ENCODE measurements at places on chromosomes 11 and 22.

GRCh38 chr11:299081-299891 lies at the start of gene IFITM5:
TSS of gene IFITM5 (minus strand) at chr11:299526. CDS start at chr11:299490, 36 bp downstream.
- DNase-seq = no peak

DNA sequence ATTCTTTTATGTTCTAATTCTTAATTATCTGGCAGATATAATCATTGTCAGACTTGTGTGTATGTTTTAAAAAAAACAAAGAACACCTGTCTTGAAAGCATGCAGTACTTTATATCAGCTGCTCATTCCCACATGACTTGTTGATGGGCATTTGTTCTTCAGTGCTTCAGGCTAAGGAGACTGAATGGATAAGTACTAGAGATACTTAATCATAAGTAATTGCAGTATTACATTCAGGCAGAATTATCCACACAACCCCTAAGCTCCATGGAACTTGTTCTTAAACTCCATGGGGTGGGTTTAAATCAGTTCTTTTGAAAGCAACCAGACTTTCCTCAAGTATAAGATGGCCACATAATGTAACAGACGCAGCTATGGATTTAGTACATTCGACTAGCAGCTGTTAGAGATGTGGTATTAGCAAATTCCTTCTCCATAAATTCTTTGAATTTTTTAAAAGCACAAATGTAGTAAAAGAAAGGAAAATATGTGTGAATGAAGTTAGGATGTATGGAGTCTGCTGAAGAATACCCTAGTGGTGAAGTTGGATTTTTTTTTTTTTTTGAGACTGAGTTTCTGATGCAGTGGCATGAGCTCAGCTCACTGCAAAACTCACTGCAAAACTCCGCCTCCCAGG lies 3.0 kb downstream of the JAM3 start:
- no peak for DNase-seq

- DNase-seq = no peak
These were observed 157.2 kb upstream of the TMEM45B start for GRCh38 chr11:129658526-129658867.

DNA sequence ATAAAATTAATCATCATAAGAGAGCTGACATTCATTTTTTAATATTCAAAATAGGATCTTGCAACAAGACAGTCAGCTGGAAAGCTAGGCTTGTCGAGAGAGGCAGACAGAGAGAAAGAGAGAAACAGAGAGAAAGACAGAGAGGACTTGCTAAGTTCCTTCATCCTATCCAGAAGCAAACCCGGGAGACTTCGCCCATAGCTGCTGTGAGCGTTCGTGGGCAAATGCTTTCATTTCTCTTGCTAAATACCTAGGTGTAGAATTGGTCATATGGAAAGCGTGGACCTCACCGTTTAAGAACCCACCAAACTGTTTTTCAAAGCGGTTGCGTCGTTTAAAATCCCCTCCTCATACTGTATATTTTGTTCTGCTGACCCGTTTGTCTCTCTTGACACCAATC lies 25.3 kb upstream of the KRTAP5-6 start:
- DNase-seq = no peak

GRCh38 chr11:108880510-108880909 lies 215.6 kb downstream of the DDX10 start:
- no peak for DNase-seq

GRCh38 chr11:75576499-75576918 lies 14.5 kb downstream of the SERPINH1 start:
- DNase-seq = no peak

- DNase-seq = no peak
These were observed 116.7 kb downstream of the MN1 start for GRCh38 chr22:27684901-27685300.

- DNase-seq = no peak
These were observed 99.6 kb downstream of the CSNK2A3 start for GRCh38 chr11:11253497-11253896.

GRCh38 chr11:64234647-64235379 lies 429 bp downstream of the VEGFB start:
- DNase-seq = peak; percentile 43

DNA sequence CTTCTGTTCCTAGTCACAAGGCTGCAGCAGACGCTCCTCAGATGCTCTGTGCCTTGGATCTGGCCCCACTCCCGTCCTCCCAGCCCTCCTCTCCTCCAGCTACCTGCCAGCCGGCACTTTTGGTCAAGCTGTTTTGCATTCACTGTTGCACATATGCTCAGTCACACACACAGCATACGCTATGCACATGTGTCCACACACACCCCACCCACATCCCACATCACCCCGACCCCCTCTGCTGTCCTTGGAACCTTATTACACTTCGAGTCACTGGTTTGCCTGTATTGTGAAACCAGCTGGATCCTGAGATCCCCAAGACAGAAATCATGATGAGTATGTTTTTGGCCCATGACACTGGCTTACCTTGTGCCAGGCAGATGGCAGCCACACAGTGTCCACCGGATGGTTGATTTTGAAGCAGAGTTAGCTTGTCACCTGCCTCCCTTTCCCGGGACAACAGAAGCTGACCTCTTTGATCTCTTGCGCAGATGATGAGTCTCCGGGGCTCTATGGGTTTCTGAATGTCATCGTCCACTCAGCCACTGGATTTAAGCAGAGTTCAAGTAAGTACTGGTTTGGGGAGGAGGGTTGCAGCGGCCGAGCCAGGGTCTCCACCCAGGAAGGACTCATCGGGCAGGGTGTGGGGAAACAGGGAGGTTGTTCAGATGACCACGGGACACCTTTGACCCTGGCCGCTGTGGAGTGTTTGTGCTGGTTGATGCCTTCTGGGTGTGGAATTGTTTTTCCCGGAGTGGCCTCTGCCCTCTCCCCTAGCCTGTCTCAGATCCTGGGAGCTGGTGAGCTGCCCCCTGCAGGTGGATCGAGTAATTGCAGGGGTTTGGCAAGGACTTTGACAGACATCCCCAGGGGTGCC lies 109.8 kb downstream of the BCR start:
- peak; percentile 34 for DNase-seq

DNA sequence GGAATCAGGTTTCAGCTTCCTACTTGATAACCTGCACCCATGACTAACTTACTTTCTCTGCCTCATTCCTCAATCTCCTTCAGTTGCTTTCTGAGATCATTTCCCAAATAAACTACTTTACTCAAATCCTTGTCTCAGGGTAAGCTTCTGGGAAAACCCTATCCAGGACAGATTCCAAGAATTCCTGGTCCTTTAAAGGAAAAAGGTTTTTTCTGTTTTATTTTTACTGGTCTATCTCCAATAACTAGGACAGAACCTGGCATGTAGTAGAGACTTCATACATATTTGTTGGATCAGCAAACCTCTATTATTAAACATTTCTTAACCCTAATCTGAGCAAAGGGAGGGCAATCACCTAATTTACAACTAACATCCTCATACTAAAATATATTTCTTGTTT lies 910.5 kb upstream of the CHORDC1 start:
- DNase-seq = no peak

DNA sequence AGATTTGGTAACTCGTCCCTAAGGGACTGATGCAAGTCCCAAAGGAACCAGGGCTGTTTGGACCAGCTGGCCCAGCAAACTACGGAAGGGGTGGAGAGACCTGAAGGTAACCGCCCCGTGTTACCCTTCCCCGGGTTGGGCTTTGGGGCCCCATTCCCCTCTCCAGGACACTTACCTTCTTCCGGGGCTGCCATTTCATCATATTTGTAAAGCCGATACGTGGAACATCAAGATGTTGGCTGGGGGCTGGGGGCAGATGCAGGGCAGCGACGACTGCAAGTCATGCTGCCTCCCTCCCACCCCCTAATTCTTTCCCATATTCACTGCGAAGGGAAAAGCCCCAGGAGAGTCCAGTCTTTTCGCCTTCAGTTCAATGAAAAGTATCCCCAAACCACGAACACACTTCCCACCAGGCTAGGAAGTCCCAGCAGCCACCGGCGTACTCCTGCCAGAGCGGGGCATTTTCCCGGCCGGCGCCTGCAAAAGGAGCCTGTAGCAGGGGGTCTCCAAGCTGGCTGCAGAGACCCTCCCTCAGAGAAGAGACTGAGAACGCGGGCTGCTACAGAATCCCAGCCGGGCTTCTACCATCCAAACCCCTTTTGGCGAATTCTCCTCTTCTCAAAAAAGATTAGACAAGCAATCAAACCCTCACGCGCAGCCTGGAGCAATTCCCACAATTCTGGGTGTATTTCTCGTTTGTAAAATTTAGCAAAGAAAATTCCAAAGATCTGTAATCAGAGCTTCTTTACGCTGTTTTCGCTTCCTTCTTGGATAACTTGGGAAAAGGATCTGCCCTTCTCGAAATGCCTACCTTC lies 236.7 kb downstream of the TTC28 start:
- no peak for DNase-seq

DNA sequence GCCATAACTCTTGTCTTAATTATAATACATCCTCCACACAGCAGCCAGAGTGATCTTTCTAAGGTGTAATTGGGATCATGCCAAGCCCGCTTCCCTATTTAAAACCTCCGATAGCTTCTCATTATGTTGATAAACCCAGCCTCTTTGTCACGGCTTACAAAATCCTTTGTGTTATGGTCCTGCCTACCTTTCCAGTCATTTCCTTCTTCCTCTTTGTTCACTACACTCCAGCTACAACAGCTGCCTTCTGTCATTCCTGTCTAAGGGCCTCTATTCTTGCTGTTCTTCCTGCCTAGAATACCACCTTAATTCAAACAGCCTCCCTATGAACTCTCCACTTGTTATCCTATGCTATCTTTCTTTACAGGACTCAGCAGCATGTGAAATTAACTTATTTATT lies 70.6 kb upstream of the CAPRIN1 start:
- no peak for DNase-seq

GRCh38 chr11:45881708-45882368 lies 3.6 kb upstream of the MAPK8IP1 start:
- no peak for DNase-seq

DNA sequence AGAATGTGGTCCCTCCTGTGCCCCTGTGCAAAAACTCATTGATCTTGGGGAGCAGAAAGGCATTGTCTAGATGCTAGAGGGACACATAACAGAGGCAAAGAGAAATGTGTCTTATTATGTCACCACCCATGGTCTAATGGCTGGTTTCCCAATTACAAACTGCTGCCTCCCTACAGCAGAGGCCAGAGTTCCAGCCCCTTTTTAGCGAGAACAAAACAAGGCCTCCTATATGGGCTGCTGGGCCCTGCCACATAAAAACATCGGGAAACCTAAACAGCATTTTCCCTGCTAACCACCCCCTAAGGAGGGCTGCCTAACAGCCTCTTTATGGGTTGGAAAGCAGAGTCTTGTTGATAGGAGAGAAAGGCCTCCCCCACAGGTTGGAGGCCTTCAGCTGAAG lies 75.2 kb upstream of the CRTAM start:
- DNase-seq = no peak

GRCh38 chr11:46522682-46523281 lies 71.0 kb downstream of the AMBRA1 start:
- no peak for DNase-seq

GRCh38 chr22:46970411-46971098 lies 208.1 kb downstream of the TBC1D22A start:
- no peak for DNase-seq

GRCh38 chr22:48251629-48252028 lies 1489.2 kb downstream of the TBC1D22A start:
- DNase-seq = no peak

- no peak for DNase-seq
These were observed 105.8 kb downstream of the PRMT3 start for GRCh38 chr11:20493340-20493739.

DNA sequence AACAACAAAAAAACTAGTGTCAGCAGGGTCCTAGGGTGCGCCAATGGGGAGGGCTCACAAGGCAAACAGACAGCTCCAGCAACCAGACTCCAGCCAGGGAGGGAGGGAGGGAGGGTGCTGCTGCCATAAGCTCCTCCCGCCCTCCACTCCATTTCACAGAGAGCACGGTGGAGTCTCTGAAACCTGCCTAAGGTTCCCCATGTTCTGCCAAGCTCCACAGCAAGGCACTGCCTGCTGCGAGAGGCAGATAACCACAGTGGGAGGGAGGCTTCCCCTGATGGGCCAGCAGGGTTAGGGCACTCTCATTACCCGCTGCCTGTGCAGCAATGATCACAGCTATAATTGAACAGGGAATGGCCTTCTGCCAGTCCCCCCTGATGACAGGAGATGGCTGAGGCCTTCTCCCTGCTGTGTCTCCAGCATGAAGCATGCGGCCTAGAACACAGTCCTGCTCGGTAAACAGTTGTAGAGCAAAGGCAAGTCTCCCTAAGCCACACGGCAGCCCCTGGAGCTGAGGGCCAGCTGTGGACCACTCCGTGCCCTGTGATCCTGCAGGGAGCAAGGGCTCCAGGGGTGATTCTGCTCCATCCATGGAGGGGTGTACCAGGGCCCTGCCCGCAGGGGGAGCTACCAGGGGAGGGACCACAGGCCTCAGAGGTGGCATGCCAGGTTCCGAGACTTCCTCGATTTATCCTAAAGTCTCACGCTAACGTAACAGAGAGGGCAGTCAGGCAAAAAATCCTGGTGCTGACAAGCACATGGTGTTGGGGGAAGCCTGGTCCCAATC lies 42.9 kb downstream of the PC start:
- no peak for DNase-seq

DNA sequence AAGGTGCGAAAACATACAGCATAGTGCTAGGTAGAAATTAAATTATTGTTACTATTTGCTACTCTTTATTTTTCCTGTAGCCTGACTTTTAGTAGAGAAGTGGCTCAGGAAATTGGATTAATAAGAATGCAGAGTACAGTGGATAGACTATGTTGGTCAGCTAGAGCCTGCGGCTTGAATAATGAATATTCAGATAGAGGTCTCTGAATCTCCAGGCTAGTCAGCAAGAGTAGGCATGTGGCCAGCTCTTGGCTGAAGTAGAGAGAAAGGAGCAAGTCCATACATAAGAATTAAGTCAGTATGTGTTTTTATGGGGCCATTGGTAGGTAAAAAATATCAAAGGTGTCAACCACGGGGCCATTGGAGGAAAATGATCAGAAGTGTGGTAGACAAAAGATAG lies 413.5 kb downstream of the NELL1 start:
- no peak for DNase-seq

DNA sequence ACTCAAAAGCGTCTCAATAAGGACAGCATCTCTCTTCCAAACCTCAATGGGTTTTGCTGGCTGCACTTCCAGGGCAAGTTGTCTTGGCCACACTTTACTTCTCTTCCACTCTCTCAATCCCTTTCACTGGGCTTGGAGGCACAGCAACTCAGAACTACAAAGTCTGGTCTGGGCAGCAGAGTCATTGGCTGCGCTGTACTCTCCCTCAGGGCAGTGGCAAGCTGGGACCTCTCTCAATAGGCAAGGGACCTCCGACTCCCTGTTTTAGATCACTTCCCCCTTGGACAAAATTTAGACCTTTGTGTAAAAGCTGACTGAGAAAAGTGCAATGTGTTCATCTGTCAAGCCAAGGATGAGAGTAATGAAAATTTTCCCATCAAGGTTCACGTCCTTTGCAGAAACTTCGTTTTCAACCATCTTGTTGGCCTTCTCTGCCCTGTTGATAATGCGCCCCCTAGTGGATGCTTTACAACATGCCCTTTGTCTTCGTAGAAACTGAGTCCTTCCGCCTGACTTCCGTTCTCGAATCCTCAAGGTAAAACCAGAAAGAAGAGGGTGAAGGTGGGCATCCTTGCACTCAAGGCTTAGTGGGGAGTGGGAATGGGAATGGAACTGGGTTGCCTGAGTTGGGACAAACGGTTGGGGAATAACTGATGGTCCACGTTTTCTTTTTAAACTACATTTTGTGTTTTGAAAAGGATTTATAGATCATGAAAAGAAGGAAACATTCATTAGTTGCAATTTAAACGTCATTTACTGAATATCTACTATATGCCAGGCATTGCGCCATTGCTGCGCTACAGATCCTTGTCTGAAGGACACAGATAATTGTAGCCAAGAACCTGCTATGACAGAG lies 99.1 kb downstream of the CD44 start:
- peak; percentile 34 for DNase-seq

GRCh38 chr22:20022978-20023613 lies 2.2 kb downstream of the TANGO2 start:
- DNase-seq = no peak
